ENCODE measurements at places on chromosomes 12 and 14.

DNA sequence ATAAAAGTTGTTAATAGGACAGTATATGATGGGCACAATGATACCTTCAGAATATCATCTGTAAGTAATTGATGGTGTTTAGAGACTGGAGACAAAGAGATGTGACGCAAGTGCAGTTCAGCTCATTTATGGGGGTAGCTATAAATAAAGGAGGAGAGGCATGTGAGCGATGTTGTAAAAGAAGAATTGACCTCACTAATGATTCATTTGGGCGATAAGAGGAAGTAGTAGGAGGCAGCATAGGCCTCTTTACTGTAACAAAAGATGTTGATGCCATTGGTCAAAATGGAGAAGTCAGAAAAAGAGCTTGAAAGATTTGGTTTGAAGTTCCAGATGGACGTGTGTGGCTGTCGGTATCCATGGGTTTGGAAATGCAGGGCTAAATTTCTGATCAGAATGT is 70.0 kb downstream of the FLRT2 start:
- DNase-seq = no peak

DNA sequence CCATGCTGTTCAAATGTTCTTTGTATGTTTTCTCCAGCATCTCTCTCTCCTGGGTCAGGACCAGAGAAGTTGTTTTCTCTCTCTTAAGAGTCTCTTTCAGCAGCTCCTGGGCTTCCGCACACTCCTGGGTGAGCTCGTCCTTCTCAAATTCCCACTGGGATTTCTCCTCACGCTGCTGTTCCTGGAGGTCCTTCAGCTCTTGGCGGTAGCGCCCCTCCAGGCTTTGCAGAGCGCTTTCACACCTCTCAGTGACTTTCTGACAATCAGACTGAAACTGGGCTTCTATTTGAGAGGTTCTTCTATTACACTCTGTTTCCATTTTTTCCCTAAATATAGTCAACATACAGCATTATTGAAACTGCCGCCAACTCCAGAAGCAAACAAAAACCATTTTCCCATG is 72.7 kb downstream of the NIN start:
- DNase-seq = no peak

- no peak for DNase-seq
Observed at GRCh38 chr14:60166142-60166541, 944 bp upstream of the DHRS7 start.

- DNase-seq = no peak
Observed at GRCh38 chr12:41930866-41931437, 213.7 kb downstream of the GXYLT1 start.

GRCh38 chr12:95726903-95727302 is 63.7 kb downstream of the NTN4 start:
- DNase-seq = no peak

DNA sequence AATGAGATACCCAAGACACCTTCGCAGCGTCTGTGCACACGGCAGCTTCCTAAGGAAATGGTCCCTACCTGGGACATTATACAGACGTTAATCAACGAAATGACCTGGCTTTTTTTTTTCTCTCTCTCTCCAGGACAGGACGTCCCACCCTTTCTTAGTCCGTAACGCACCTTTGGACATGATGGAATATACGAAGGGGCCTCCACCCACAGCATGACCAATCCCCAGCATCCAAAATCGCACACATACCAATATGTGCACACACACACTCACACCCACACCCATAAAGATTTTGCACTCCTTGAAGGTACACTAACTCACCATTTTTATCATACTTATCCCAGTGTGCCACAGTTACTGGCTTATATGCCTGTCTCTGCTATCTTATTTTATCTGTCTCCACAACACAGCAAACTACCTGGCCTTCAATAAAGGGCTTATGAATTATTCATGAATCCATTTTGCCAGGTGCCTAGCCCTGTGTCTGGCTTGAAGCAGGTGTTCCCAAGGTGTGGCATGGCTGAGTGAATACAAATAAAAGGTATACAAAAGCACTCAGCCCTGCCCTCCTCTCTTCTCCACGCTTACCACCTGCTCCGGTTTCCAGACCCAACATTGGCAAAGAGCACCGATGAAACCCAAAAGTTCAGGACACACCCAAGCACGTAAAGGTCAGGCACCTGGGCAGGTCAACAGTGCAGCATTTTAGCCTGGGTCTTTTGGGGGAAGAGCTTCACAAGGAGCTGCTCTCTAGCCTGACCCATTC is 2.2 kb downstream of the SCNN1A start:
- DNase-seq = no peak

- no peak for DNase-seq
Observed at GRCh38 chr14:76371066-76371465, 4.9 kb upstream of the ESRRB start.

DNA sequence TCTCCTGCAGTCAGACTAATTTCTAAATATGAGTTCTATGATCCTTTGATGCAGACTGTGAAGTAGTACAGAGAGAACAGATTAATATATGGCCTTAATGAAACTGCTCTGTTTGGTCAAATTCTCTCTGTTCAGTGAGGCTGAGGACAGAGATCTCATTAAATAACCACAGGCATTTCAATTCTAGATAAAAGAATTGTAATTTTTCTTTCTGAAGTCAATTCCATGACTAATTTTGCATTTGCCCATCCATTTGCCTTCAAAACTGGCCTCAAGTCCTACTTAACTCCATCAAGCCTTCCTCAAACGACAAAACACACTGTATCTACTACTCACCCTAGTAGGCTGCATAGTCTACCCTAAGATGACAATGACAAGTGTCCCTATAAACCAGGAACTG is 67.1 kb downstream of the DUSP16 start:
- DNase-seq = no peak

GRCh38 chr14:54362089-54362504 is 34.7 kb upstream of the CDKN3 start:
- no peak for DNase-seq

- no peak for DNase-seq
Observed at GRCh38 chr14:90297876-90298629, 33.7 kb downstream of the NRDE2 start.

GRCh38 chr12:80655751-80656150 is 51.7 kb upstream of the MYF6 start:
- no peak for DNase-seq

- no peak for DNase-seq
Observed at GRCh38 chr12:70752327-70752726, 115.1 kb upstream of the PTPRB start.

DNA sequence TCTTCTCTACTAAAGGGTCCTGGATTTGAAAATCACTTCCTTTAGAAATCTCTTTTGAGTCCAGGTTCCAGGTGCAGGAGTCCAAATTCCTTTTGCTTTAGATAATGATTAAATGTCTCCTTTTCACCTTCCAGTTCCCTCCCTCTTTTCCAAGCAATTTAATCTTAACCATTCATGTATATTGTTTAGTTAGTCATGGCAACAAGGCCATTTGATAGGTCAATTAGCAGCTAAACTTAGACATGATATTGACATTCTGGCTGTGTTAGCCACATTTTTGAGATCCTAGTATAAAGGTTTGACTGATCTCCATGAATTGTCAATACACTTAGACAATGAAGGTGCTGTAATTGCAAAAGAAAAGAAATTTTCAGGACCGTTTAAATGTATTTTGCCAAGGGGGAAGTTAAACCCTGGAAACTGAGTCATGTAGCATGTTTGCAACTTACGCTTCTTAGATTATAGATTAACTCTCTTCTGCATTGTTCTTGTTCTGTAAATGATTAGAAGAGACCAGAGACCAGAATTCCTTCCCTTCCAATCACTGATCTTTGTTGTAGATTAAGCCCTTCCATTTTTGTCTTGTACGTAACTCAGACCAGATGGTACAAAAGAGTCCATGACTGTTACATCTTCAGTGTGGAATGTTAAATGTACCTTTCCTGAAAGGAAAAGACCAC is 12.4 kb upstream of the C12orf75 start:
- DNase-seq = no peak

- no peak for DNase-seq
Observed at GRCh38 chr12:100303831-100304230, 36.9 kb downstream of the SCYL2 start.

- no peak for DNase-seq
Observed at GRCh38 chr12:75933101-75933500, 98.5 kb downstream of the PHLDA1 start.

DNA sequence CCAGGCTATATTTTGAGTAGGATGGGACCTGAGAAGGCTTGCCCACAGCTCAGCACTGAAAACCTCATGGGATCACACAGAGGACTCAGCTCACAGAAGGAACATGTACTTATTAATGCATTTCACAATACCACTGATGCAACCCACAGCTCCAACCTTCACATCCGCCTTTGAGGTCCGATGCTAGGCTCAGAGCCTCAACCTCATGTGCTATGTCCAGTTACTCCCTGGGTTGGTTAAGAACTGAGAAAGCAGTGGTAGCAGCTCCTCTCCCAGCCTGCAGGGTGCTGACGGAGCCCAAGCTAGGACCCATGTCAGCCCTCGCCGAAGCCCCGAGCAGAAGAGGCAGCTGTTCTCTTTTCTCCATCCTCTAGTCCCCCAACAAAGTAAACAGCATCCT is 52.9 kb downstream of the SPTB start:
- no peak for DNase-seq

GRCh38 chr14:84217066-84217465 is 1312.9 kb upstream of the FLRT2 start:
- no peak for DNase-seq

DNA sequence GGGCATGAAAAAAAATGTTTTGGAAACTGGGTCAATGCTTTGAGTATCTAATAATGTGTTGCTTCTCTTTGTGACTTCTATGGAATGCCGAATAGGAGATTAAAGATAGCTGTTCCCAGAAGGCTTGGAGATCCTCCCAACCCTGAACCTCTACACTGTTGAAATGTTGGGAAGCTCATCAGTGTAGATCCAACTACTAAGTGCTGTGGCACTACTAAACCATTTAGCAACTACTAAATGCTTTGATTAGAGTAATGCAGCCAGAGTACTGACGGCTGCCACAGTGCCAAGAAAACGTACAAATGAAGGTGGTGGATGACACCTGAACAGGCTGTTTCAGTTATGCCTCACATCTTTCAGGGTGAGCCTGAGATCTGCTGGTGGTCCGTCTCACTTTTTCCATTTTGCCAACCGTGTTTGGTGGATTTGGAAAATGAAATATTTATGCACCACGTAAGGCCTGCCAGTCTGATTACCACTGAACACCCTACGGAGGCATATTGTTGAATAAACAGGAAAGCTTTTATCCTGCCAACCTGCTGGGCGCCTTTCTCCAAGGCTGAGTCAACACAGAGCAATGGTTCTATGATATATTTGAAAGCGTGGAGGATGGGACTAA is 938.0 kb upstream of the FLRT2 start:
- DNase-seq = no peak

GRCh38 chr14:88137327-88137726 is 132.4 kb downstream of the GPR65 start:
- DNase-seq = no peak

- DNase-seq = no peak
Observed at GRCh38 chr14:44505588-44505987, 1.5 kb downstream of the FSCB start.

GRCh38 chr14:101446387-101446969 is 114.8 kb upstream of the DIO3 start:
- peak; percentile 74 for DNase-seq

All from vagina (tissue), 2 donors.